CD4-positive, alpha-beta T cell treated with Interleukin-17A for 1 hour (primary cell): ENCODE measurements at places on chromosomes 2 and 18.
A peak's percentile ranks its signal among the peaks of the same experiment; 100 is the strongest.

DNA sequence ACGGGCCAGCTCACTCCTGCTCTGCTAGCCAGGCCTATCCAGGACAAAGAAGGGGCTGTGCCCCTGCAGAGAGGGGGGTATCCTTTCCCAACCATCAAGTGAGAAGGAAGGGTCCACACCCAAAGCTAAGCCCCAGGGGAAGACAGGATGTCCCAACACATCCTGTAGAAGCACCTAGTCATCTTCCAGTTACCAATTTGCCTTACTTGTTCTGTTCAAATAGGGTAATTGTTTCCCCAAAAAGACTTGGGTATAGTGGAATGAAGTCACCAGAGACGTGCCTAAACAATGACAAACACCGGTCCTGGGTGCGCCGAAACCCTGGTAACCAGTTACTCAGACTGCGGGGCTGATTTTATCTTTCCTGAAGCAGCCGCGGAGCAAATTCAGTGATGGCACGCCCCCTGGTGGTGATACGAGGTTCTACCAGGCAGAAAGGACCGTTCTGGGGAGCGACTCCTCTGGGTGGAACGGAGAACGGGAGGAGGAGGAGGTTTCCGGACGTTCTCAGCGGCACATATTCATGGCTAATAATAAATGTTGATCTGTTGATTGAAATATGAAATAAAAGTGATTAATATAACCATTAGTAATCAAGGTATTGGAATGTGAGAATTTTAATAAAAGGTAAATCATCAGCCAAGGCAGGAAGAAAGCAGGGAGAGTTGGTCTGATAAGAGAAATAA lies 109.3 kb upstream of the STON1 start:
- peak; percentile 93 for DNase-seq

DNA sequence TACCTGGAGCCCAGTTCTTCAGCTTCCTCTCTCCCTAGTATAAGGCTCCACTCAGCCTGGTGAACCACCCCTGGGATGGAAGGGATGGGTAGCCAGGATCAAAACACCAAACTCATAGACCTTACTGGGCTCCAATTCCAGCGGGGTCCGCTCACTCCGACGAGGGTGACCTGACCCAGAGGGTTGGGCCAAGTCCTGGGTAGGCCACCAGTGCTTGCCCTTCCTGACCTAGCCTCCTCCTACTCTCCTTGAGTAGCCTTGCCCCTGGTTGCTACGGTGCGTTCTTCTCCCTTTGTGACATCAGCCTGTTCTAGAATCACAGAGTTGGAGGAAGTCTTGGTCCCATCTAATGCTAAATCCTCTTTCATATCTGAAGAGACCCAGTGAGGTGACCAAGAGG lies 537 bp upstream of the STAT4 start:
- DNase-seq = peak; percentile 37

DNA sequence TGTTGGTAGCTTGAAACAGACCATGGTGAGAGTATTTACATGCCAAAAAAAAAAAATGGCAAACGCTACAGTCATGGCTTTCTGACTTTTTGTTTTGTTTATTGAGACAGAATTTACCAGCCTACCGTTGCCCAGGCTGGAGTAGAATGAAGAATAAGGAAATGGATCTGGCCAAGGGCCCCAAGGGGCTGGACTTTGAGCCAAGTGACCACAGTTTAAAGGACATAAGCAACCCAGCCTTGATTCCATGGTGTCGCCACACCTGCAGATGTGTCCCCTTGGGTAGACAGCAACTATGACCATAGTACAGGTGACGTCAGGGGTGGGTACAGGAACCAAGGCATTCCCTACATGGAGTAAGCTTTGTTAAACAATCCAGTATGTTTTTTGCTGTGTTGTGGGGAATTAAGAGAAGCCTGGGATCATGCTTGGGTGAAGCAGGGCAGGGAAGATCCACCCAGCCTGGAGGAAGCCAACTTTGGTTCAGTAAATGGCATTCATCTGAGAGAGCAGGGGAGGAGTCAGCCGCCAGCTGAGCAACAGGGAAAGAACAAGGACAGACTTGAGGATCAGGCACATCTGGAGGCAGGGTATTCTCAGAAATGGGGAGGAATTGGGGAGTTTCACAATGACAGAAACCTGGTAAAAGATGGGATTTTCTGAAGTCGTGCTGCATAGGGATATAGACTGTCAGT lies 110.3 kb upstream of the SH3BP4 start:
- no peak for DNase-seq

DNA sequence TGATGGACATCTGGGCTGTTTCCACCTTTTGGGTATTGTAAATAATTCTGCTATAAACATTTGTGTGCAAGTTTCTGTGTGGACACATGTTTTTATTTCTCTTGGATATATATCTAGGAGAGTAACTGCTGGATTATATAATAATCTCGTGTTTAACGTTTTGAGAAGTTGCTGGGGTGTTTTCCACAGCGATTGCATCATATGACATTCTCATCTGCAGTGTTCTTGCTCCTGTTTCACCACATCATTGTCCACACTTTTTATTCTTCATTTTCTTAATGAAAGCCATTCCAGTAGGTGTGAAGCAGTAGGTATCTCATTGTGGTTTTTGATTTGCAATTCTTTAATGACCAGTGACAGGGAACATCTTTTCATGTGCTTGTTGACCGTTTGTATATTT lies 56.9 kb upstream of the ALKAL2 start:
- DNase-seq = no peak

DNA sequence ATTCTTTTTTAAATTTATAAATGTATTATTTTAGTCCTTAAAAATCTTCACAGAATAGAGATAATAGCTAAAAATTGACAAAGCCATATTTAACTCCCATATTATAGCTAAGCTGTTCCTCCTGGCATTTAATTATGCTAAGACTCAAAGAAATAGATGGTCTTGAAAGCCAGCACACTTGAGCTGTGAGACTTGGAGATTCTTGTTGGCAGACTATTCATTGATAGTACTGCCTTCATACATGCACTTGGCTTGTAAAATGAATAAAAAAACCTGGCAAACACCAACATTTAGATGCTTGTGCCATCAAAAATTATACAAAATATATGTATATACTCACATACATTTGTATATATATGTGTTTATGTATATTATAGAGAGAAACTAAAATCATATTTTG lies 9.7 kb upstream of the LDAH start:
- no peak for DNase-seq

DNA sequence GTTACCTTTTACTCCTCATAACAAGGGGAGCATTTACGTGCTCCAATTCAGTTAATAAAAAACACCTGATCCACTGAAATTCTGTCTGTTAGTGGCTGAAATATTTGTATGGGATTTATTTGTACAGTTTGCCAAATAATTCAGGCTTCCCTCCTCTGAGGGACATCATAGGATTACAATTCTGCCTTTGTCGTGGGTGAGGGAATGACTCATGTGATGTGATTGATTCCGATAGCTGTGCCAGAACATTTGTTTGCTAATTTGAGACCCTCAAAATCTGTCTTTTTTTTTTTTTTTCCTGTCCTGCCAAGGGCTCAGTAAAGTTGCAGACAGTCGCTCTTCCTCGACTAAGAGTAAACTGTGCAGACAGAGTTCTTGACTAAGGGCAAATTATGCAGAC lies 612.6 kb upstream of the CDH2 start:
- DNase-seq = no peak

GRCh38 chr2:206859330-206859739 lies 80.0 kb upstream of the CPO start:
- peak; percentile 31 for DNase-seq

DNA sequence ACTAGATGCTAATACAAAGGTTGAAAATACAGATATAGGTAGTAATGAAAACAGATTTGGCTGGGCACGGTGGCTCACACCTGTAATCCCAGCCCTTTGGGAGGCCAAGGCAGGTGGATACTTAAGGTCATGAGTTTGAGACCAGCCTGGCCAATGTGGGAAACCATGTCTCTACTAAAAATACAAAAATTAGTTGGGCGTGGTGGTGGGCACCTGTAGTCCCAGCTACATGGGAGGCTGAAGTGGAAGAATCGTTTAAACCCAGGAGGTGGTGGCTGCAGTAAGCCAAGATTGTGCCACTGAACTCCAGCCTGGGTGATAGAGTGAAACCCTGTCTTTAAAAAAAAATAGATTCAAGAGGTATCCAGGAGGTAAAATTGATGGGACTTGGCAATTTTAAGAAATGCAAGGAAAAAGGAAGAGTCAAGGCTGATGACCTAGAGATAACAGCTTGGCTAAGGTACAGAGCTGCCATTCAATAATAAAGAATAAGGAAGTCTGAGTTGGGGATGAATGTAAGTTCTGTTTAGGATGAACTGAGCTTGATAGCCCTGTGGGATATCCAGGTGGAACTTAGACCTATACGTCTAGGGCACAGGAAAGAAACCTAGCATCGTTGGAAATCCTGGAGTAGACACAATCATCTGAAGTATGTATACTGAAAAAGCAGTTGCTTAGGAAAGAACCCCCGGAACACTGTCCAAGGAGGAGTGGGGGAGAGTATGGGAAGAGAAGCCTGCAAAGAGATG lies 9.1 kb downstream of the MAT2A start:
- no peak for DNase-seq

- DNase-seq = no peak
These were observed 207.6 kb downstream of the L3MBTL4 start for GRCh38 chr18:6207116-6207515.

DNA sequence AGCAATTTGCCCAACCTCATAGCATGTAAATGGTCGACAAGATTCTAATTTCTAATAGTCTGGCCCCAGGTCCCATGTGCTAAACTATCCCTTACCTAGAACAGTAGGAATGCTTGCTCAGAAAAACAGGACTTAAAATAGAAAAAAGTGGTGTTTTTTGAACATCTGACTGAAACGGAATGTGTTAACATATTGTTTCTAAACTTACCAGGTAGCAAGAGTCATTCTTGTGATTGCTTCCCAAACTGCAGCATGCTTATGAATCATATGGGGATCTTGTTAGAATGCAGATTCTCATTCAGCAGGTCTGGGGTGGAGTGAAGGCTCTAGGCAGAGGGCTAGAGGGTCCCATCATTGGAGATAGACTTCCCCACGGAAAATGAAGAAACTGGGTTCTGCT lies 5.8 kb upstream of the SLC20A1 start:
- no peak for DNase-seq

DNA sequence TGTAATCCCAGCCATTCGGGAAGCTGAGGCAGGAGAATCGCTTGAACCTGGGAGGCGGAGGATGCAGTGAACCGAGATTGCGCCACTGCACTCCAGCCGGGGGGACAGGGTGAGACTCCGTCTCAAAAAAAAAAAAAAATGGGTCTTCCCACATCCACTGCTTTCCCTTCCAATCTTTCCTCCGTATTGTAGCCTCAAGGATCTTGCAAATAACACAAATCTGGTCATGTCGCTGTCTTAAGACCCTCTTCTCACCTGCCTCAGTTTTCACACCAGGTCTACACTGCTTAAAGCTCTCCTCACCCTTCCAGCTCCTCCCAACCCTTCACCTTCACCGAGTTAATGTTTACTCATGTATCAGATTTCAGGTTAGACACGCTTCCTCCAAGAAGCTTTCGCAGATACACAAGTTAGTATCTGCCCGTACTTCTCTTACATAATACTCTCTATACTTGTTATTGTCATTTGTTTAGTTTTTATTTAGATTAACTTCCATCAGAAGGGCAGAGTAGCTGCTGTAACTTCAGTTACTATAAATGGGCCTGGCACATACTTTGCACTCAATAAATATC lies 1.5 kb downstream of the IER3IP1 start:
- no peak for DNase-seq

GRCh38 chr2:58291726-58292438 lies 50.8 kb upstream of the FANCL start:
- no peak for DNase-seq

DNA sequence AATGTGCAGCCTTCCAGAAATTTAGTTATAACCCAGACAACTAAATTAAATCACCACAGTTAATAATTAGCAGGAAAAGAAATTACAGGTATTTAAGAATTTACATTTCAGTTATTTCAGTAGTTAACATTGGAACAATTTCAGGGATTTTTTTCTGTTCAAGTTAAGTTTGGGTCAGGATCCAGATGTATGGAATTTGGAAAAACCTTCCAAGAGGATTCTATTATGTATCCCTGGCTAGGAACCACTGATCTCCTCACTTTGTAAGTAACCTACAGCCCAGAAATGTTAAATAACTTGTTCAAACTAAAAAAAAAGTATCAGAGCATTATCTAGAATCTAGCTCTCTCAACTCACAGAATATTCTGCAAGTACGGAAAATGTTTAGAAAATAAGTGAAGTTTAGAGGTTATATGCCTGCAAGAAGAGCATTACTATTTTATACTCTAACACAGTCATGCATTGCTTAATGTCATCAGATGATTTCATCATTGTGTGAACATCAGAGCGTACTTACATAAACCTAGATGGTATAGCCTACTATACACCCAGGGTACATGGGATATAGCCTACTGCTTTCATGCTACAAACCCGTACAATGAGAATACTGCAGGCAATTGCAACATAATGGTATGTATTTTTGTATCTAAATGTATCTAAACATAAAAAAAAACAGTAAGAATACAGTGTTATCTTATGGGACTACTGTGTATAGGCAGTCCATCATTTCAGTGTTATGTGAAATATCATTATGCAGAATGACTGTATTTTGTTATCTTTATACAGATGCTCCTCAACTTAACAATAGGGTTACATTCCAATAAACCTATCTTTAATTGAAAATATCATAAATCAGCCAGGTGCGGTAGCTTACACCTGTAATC lies 6.1 kb downstream of the NCKAP1 start:
- no peak for DNase-seq

- DNase-seq = no peak
These were observed 1.9 kb upstream of the GRP start for GRCh38 chr18:59218018-59218417.

GRCh38 chr2:109253217-109253616 lies 124.2 kb downstream of the SH3RF3 start:
- no peak for DNase-seq

DNA sequence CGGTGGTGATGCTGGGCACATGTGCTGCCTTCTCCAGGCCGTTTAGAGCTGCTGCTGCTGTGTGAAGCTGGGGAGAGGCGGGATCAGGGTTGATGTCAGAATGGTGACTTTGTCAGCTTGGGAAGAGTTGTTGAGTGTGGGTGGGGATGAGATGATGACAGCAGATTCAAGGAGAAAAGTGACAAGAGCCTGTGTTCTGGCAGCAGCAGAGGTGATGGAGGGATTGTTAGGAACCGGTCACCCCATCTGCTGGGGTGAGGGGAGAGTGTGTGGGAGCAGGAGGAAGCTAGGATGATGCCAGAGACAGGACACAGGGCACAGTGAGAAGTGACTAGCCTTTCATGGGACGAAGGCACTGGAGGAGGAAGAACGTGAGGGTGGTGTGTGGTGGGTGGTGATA lies 345.5 kb downstream of the RNF144A start:
- no peak for DNase-seq

DNA sequence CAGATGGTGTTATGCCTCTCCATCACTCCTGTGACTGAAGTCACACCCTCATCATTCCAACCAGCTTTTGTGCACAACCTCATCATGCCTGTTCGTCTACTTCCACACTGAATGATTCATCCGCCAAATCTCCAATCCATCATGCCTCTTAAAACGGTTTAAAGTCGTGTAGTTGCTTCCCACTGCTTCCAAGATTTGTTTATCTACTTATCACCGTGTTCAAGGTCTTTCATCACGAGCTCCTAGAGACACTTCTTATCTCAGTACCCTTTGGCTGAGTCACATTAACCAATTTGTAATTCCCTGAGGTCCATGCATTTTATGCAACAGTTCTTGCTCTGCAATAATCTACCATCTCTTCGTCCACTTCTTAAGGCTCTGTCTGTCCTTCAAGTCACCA lies 592.3 kb upstream of the ID2 start:
- no peak for DNase-seq
